OCI-M1 (cell line): ENCODE measurements at places on chromosomes 1 and 21.

DNA sequence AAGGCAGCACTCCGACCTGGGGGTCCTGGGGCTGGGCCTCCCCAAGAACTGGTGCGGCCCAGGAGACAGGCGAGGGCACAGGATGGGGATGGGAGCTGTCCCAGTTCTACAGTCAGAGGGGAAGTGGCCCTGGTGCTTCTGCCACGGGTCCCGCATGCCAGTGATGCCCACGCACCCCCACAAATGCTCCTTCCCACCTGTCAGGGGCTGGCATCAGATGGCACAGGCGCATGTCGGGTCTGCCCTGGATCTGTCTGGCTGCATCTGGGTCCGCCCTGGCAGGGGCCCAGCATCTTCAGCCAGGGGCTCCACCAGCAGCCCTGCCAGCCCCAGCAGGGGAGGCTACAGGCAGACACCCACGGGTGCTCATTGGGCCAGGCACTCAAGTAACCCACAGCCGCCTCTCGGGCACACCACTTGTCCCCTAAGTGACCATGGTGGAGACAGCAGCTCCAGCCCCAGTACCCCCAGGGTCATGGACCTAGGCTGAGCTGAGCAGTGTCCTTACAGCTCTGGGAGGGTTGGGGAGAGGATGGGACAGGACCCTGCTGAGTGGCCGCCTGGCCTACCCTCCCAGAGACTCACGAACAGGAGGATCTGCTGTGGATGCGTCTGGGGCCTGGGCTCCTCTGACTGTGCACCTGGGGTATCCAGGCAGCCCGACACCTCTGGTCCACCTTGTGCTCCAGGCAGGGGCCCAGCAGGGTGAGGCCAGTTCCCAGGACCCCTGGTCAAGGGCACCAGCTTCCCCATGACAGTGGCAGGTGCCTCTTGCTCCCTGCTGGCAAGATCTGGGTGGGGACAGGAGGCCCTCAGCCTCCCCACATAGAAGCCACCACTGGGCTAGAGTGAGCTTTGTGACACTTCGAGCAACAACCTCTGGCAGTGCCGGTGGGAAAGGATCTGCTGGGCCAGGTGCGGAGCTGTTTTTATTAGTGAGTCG lies 5.4 kb downstream of the SMIM1 start:
- no peak for DNase-seq

- no peak for DNase-seq
These were observed 247.9 kb upstream of the B3GALT2 start for GRCh38 chr1:193434319-193434718.

GRCh38 chr1:145784409-145784808 lies 39.5 kb downstream of the RNF115 start:
- no peak for DNase-seq

DNA sequence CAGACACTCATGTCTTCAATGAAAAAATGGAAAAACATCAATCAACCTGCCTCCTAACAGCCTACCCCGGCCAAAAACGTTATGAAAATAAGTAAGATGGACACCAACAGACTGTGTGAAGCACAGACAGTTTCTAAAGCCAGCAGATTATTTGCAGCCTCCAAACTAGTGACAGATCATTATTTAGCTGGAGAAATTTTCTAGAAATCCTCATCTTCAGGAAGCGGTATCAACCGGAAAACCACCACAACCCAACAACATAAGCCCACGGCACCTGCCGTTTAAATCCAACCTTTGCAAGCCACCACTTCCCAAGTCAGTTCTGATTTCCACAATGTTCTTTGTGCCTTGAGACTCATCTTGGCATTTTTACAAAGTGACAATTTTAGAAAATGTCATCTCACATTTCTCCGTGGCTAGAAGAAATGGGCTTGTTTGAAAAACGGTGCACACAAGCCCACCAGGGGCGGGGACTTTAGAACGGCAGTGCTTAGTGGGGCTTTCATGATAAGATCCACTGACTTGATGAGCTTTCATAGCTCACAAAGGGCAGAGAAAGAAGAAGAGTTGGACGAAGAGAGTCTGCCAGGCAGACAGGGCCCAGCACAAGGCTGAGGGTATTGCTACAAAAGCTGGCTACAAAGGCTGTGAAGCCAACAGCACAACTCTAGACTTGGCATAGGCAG lies 34.5 kb downstream of the LRRC38 start:
- DNase-seq, result no peak

GRCh38 chr1:203038217-203038741 lies 12.0 kb downstream of the PPFIA4 start:
- no peak for DNase-seq

GRCh38 chr1:189782295-189782694 lies 695.4 kb downstream of the BRINP3 start:
- DNase-seq, result no peak

GRCh38 chr1:18817795-18818435 lies 41.5 kb downstream of the TAS1R2 start:
- no peak for DNase-seq

DNA sequence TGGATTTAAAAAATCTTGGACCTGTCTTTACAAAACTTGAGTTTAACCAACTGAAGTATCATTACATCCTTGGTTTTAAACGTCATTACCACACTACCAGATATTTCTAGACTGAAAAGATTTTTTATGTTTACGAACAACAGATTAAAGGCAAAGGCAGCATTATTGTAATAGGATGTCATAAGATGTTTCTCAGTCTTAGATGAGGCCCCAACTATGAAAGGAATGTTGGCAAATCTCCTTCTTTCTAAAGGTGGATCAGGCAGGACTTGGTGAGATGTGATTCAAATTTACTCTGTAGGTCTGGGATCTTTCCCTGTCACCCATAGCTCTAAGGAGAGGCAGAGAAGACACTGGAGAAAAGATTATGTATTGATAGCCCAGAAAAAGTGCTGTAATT lies 417.9 kb downstream of the PTBP2 start:
- DNase-seq, result no peak

- DNase-seq, result no peak
These were observed 3.1 kb downstream of the SIM2 start for GRCh38 chr21:36701756-36702621.
